ENCODE measurements at places on chromosomes 7 and 10.

- DNase-seq = no peak
Observed at GRCh38 chr10:13984647-13985155, 346.0 kb downstream of the FRMD4A start.

DNA sequence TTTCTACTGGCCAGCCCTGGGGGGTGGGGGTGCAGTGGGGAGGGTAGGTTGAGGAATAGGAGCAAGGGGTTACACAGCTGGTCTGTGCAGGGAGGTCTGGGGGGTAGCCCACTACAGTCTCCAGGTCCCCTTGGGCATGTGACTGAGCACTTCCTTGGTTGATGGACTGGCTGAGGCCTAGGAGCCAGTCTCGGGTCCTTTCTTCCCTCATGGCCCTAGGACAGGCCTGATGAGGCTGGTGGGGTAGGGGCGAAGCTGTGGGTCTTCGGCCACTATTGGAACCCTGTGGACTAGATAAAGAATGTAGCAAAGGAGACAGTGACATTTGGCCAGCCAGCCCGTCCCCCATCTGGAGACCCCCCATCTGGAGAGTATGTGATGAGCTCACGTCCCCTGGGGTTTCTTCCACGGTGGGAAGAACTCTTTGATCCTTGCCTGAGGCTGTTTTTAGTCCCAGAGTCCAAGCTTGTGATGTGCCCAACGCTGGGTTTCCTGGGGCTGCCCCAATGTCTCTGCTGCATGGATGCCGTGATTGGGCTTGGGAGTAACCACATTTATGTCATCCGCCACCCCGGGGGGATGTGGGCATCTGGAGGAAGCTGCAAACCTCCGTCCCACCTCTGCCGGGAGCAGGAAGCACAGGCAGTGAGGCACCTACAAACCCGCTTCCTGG is 20.7 kb downstream of the FAM241B start:
- DNase-seq = no peak

GRCh38 chr10:60382946-60383681 is 6.6 kb downstream of the ANK3 start:
- DNase-seq = no peak

DNA sequence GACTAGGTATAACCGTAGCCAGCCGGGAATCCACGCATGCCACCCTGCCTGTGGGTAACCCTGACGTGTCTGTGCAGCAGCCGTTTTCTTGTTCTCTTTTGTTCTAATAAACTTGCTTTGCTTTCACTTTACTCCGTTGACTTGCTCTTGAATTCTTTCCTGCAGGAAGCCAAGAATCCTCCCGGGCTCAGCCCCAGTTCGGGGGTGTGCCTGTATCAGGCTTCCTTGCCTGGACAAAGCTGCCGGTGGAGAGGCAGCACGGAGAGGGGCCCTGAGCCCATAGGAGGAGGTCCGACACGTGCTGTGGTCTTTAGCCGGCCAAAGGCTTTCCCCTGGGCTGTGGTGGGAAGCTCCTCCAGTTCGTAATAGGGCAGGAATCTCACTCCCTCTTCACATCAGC is 256.5 kb upstream of the PPP2R2D start:
- DNase-seq = no peak

- DNase-seq = no peak
Observed at GRCh38 chr7:80981405-80981804, 62.6 kb upstream of the SEMA3C start.
